ENCODE measurements at places on chromosomes 13 and 19.
A peak's percentile ranks its signal among the peaks of the same experiment; 100 is the strongest.

DNA sequence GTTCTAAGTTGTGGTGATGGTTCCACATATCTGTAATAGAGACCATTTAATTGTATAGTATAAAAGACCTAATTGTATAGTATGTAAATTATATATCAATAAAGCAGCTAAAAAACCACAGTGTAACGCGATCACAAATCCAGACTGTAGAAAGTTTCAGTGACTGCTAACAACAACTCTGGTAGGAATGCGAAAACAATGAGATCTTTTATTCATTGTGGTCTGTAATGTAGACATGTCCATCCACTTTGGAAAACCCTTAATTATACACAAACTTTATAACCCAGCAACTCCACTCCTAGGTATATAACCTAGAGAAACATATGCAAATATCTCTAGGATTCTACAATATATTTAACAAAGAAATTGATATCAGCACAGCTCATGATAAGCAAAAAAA is 549.5 kb downstream of the SLITRK1 start:
- DNase-seq, result no peak

DNA sequence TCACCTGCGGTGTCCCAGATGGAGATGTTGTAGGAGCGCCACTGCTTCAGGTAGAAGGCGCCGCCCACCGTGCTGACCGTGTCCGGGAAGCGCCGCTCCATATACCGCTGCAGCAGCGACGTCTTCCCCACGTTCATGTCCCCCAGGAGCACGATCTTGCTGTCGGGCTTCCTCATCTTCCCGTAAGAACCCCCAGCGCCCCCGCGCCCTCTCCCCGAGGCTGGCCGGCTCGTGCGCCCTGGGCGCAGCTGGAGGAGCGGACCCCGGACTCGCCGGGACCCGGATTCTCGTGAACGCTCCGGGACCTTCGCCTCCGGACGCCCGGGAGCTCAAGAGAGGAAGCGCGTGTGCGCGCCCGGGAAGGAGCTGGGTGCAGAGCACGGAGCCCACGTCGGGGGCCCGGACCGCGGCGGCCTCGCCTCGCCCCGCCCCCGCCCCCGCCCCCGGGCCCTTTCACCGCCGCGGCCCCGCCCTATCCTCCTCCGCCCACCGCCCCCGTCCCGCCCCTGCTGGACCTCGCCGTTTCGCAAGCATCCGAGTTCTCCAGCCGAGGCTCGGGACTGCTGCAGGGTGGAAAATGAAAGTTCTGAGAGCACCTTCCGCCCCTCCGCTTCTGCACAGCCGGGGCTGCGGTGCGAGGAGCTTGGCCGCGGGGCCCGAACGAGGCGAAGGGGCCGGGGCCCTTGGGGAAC is at the start of gene RAB20:
RAB20 (minus strand) TSS at position 379 of the 692 bp plus-strand sequence; CDS start at position 176, 203 bp downstream.
- DNase-seq, result peak; percentile 56

GRCh38 chr13:58452123-58452623 is 820.6 kb downstream of the PCDH17 start:
- DNase-seq, result no peak

GRCh38 chr19:33388231-33388724 is 14.8 kb downstream of the CEBPG start:
- DNase-seq, result no peak

DNA sequence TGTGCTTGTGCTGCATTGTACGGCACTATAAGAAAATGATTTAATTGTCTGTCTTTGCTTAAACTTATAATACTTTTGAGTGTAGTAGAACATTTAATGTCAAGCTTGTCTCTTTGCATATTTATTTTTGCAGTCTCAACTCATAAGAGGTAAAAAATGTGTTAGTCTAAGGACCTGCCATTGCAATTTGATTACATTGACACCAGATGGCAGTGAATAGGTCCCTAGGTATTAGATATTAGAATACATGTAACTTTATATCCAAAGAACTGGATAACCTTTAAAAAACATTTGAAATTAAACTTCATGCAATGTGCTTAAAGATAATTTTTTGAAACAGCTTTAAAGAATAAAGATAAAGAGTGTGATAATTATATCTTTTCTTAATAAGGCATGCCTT is 1421.3 kb downstream of the OLFM4 start:
- DNase-seq, result no peak

- DNase-seq, result no peak
These were observed 18.0 kb upstream of the IZUMO2 start for GRCh38 chr19:50181121-50181520.

GRCh38 chr13:28099396-28100149 is 803 bp downstream of the FLT3 start:
- no peak for DNase-seq

DNA sequence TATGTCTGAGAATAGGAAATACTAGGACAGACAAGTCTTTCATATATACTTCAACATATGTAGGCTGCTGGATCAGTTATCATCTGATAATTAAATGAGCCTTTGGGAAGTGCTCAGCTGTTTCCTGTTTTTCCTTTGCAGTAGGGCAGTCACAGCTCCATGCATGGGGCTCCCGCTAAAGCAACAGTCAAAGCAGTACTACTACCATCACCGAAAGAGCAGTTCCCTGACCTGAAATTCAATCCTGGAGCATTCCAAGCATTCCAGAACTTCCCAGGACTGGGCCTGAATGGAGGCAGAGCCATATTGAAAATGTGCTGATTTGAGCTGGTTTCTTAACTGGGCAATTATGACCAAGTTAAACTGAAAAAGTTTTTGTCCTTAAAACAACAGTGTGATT is 20.5 kb downstream of the MICU2 start:
- DNase-seq, result no peak

DNA sequence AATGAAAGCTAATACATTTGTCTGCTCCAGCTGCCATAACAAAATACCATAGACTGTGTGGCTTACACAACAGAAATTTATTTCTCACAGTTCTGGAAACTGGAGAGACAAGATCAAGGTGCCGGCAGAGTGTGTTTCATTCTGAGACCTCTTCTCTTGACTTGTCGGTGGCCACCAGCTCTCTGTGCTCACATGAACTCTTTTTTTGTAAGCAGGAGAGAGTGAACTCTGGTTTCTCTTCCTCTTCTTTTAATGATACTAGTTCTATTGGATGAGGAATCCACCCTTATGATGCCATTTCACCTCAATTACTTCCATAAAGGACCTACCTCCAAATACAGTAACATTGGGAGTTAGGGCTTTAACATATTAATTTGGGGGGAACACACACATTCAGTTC is 11.7 kb downstream of the KCTD12 start:
- DNase-seq, result no peak

- DNase-seq, result no peak
These were observed 168.6 kb downstream of the SUCLA2 start for GRCh38 chr13:47832458-47832972.

DNA sequence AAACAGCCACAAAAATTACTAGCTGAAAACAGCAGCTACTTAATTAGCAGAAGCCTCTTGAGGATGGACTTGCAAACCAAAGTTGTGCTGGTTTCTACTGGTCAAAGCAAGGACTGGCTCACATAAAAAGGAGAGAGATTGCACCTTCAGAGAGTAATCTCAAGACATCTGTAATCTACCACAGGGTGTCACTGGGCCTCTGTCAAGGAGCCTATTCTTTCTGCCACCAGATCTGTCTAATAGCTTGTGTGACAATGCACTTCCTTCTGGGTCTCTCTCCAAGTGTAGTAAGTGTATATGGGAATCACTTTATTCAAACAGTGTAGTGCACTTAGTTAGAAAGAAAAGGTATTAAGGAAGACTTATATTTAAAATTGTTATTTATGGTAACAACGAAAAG is 24.4 kb upstream of the ZNF561 start:
- no peak for DNase-seq

- no peak for DNase-seq
These were observed 640 bp downstream of the ZSCAN5A start for GRCh38 chr19:56314018-56314380.

- peak; percentile 34 for DNase-seq
These were observed 176.2 kb downstream of the FOXO1 start for GRCh38 chr13:40490086-40490758.

GRCh38 chr13:46716821-46717220 is 80.1 kb downstream of the ESD start:
- no peak for DNase-seq

DNA sequence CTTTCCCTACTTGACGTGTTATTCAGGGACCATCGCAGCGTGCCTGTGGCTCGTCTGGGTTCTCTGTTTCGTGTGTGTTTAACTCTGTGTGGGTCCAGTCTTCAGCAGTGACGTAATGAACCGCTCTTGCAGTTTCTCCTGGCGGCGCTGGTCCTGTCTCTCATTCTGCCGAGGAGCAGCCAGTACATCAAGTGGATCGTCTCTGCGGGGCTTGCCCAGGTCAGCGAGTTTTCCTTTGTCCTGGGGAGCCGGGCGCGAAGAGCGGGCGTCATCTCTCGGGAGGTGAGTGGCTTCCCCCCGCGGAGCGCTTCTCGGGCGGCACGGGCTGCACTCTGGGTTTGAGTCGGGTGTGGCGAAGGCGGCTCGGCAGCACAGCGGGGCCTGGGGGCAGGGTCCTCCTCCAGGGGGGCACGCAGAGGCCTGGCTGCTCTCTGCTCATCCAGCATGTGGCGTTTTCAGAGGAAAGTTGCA is 36.3 kb upstream of the TFDP1 start:
- no peak for DNase-seq
